ENCODE measurements at places on chromosomes 16 and 17.

- DNase-seq, result no peak
Observed at GRCh38 chr16:15732416-15732815, 82.4 kb downstream of the NDE1 start.

GRCh38 chr16:68772030-68772681 is 35.1 kb downstream of the CDH1 start:
- DNase-seq, result no peak

- DNase-seq, result no peak
Observed at GRCh38 chr16:84005391-84005790, 37.2 kb downstream of the SLC38A8 start.

DNA sequence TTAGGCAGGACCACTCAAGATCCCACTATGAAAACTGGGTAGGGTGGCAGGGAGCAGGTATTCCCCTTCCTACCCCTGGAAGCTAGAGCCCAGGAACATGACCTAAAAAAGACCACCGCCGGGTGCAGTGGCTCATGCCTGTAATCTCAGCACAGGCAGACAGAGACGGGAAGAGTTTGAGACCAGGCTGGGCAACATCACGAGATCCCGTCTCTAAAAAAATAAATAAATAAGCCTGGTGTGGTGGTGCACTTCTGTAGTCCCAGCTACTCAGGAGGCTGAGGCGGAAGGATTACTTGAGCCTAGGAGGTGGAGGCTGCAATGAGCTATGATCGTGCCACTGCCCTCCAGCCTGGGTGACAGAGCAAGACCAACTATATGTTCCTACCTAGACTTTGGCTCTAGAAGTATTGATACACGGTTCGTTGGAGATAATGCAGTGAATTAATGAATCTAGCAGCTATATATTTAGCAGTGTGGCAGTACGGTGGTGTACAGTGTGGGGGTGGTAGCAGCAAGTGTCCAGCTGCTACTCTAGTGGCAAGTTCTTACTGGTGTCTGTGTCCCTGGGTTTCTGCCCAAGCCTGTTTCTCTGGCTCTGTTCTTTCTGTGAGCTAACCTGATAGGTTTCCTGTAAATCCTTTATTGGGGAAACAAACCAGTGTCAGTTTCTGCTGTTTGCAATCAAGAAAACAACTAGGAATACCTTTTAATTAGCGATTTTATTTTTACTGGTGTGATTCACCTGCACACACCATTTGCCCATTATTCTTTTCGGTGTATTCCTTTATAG is 3.3 kb upstream of the USP31 start:
- no peak for DNase-seq

DNA sequence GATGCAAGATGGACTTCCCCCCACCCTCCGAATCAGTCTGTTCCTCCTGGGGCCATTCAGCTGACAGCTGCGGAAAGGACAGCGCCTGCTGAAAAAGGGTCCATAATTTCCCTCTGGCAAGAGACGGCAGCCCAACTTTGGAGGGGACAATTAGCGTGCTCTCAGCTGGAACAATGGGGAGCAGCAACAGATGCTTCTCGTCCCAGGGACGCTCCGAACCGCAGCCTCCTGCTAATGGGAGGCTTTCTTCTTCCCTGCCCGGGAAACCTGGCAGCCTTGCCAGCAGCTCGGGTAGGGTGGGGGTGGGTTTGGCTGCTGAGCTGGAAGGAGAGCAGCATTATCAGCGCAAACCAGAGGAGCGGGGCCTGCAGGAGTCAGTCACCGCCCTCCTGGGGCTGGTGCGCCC is 500.0 kb upstream of the SALL1 start:
- no peak for DNase-seq

- DNase-seq, result no peak
Observed at GRCh38 chr17:77235370-77235941, 94.7 kb downstream of the SEC14L1 start.

DNA sequence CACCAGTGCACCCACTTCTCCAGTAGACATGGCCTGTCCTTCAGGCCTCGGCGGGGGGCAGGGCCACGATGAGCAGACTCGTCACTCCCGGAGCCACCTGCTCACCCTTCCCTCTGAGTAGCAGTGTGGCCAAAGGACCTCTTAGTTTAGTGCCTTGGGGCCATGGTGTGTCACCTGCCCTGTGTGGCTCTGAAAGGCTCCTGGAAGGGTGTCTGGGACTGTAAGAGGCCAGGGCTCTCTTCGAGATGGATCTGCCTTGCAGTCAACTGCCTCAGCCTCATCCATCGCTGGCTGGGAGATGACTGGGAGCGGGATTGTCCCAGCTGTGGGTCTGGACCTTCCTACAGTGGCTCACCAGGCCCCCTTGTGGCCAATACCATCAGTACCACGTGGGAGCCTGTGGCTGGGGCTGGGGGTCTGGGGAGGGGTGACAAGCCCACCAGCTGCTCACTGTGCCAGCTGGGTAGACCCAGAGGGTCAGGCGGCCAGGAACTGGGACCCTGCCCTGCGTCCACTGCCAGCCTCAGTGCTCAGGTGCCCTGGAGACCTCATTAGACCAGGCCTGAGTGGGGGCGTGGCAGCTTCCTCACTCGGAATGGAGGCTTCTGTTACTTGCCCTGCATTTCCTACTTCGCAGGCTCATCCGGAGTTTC is 133.4 kb downstream of the OR1D5 start:
- no peak for DNase-seq

GRCh38 chr17:49028271-49028670 is 31.1 kb downstream of the IGF2BP1 start:
- DNase-seq, result no peak

DNA sequence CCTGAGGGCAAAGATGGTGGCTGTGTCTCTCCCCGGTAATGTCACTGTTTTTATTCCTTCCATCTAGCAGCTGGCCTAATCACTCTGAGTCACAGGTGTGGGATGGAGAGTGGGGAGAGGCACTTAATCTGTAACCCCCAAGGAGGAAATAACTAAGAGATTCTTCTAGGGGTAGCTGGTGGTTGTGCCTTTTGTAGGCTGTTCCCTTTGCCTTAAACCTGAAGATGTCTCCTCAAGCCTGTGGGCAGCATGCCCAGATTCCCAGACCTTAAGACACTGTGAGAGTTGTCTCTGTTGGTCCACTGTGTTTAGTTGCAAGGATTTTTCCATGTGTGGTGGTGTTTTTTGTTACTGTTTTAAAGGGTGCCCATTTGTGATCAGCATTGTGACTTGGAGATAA is 5.5 kb upstream of the RAPGEFL1 start:
- DNase-seq, result no peak
